ENCODE measurements at places on chromosomes 3 and 15.

GRCh38 chr3:8183627-8184026 is 318.0 kb upstream of the LMCD1 start:
- no peak for DNase-seq

DNA sequence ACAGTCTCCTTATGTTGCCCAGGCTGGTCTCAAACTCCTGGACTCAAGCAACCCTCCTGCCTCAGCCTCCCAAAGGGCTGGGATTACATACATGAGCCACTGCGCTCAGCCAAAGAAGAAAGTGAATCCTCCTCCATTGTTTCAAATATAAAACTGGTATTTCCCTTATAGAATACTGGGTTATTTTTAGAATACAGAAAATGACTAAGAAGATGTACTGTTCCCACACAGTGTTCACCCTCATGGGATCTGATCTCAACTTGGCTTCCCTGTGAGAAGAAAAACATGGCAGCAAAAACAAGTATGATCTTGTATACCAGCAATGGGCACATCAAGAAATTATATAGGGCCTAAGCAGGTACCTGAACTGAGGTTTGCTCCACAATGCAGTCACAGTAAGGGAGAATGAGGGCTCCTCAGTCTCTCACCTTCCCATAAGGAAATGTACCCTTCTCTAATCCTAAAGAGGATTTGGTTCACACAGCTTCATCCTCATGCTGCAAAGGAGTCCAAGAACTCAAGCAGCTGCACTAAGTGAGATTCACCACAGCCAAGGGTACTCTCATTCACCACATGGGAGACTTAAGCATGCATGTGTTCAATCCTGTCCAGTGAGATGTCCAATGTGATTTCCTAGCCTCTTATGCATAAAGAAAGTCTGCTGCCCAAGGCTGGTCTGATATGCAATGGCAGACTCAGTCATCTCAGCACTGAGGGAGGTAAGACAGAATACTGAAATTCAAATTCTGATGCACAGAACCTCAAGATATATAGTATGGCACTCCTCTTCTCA is 25.8 kb downstream of the USP4 start:
- DNase-seq = no peak

- DNase-seq = no peak
Measured at GRCh38 chr3:14524920-14525660, 15.1 kb downstream of the GRIP2 start.

DNA sequence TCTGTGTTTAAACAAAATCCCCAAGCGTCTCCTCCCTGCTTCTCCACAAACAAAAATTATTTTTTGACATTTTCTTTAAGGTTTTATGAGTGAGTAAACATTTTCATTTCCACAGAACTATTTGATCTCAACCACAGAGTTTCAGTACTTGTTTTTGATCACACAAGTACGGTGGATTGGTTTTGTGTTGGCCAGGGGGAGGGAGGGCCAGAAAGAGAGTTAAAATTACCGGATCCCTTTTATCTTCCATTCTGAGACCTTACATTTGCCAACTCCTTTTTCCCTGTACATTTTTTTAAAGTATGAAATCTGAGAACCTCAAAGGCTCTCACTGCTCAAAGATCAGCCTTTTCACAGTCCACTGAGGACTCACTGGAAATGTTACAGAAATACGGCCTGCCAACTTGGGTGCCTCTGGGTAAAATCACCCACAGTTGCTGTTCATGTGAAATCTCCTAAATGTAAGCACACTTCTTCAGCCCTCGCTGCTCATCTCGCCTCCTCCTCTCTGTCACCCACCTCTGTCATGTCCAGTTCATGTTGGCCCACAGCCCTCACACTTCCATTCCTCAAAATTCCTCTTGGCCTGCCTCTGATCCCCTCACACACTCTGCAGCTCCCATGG is 1.7 kb downstream of the HOMER2 start:
- no peak for DNase-seq

- peak; percentile 84 for DNase-seq
Measured at GRCh38 chr3:10189557-10190354, 25.0 kb downstream of the IRAK2 start.

GRCh38 chr15:47184908-47185801 is 532.1 kb upstream of the SEMA6D start:
- no peak for DNase-seq

DNA sequence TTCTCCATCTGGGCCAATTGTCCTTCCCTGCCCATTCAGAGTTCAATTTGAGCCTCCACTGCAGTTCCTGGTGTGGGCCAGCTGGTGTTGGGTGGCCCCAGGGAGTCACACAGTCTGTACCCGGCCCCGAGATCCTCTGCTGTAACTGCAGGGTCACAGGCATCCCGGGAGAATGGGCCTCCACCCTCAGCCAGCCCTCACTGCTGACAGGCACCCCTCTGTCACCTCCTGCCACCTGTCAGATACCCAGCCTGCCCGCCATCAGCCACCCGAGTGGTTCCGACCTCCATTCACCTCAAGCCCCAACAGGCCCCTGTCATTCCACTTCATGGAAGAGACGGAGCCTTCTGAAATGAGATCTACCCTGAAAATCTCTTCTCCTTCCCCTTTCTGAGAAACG is 73.2 kb downstream of the ST8SIA2 start:
- DNase-seq = no peak

DNA sequence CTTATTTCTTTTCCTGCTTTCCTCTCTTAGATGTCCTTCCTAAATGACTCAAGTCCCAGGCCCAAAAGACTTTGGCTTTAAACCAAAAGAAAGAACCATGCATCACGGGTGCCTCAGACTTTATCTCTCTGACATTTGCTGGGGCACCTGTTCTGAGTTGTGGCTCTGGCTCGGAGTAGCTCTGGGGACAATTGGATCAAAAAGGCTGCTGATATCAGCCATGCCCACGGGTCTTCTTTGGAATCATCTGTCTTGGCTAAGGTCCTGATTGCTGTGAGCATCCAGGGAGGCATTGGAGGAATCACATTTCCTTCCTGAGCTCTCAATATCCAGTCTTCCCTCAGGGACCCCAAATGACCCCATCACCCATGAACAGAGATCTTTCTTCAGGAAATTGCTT is 59.9 kb downstream of the CLSTN2 start:
- DNase-seq = no peak

GRCh38 chr3:23704298-23704697 is 101.5 kb upstream of the UBE2E1 start:
- DNase-seq = no peak

- DNase-seq = no peak
Measured at GRCh38 chr3:66797889-66798560, 200.1 kb upstream of the KBTBD8 start.

GRCh38 chr15:60485365-60486055 is 6.6 kb upstream of the ICE2 start:
- no peak for DNase-seq

DNA sequence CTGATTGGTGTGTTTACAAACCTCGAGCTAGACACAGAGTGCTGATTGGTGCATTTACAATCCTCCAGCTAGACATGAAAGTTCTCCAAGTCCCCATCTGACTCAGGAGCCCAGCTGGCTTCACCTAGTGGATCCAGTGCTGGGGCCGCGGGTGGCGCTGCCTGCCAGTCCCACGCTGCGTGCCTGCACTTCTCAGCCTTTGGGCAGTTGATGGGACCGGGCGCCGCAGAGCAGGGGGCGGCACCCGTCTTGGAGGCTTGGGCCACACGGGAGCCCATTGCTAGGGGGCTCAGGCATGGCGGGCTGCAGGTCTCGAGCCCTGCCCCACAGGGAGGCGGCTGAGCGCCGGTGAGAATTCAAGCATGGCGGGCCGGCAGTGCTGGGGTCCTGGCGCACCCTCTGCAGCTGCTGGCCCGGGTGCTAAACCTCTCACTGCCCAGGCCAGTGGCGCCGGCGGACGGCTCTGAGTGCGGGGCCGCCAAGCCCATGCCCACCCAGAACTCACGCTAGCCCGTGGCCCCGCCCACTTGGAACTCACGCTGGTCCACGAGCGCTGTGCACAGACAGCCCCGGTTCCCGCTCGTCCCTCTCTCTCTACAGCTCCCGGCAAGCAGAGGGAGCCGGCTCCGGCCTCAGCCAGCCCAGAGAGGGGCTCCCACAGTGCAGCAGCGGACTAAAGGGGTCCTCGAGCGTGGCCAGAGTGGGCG is 6.6 kb upstream of the TBL1XR1 start:
- DNase-seq = no peak

- no peak for DNase-seq
Measured at GRCh38 chr3:69880069-69880640, 119.4 kb upstream of the SAMMSON start.

Data from hematopoietic multipotent progenitor cell treated with erythropoietin and hydrocortisone succinate and interleukin-3 and kit ligand, for 8 days (in vitro differentiated cells).